HS-5 (cell line): ENCODE measurements at places on chromosomes 5 and 9.

- no peak for DNase-seq
These were observed 573.9 kb downstream of the KIF4B start for GRCh38 chr5:155587458-155587857.

DNA sequence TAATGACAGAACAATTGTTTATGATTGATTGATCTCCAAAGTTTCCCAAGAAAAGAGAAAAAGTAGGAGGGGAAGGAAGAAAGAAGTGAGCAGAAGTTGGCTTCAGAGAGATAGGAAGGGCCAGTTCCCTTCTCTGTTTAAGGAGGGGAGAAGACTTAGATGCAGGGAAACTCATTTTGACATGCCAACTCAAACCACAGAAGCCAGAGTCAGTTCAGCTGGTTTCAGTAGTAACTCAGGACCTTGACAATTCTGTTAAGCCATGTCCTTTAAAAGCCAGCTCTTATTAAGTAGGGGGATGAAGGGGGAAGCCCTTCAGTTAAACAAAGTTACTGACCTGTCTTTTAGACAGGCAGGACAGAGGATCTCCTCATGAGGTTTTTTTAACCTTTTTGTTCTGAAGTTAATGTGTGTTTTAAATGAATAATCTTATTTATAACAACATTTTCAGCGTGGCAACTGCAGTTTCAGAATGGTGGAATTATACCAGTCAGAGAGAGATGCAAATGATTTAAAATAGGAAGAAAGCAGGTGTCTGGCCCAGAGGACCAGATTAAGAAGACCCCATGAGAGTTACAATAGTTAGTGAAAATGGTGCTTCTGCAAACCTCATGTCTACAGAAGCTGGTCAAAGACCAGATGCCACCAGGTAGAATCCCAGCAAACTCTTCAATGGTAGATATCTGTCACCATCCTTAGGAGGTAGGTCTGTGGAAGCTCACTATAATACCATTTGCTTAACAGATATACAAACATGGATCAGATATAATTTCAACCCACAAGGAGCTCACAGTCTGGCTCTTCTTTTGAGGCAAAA, 29.3 kb upstream of the ABL1 start:
- DNase-seq = no peak

DNA sequence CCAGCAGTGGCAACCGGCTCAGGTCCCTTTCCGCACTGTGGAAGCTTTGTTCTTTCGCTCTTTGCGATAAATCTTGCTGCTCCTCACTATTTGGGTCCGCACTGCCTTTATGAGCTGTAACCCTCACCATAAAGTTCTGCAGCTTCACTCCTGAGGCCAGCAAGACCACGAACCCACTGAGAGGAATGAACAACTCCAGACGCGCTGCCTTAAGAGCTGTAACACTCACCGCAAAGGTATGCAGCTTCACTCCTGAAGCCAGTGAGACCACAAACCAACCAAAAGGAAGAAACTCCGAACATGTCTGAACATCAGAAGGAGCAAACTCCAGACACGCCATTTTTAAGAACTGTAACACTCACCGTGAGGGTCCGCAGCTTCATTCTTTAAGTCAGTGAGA, 103.5 kb downstream of the GLIS3 start:
- DNase-seq = no peak

GRCh38 chr5:146606893-146607292, 90.9 kb upstream of the GPR151 start:
- no peak for DNase-seq

- peak; percentile 67 for DNase-seq
These were observed 101.3 kb downstream of the PAM start for GRCh38 chr5:102856389-102856777.

- peak; percentile 62 for DNase-seq
These were observed 25.9 kb upstream of the IL17B start for GRCh38 chr5:149404746-149405549.

- no peak for DNase-seq
These were observed 56.6 kb downstream of the SMC5 start for GRCh38 chr9:70315389-70315788.

- no peak for DNase-seq
These were observed 9.5 kb downstream of the SIL1 start for GRCh38 chr5:139188558-139189270.

GRCh38 chr5:151480384-151481293, 33.2 kb downstream of the SLC36A1 start:
- no peak for DNase-seq

GRCh38 chr5:137040641-137041340, 458.3 kb downstream of the SPOCK1 start:
- DNase-seq = no peak

GRCh38 chr5:54469622-54470021, 14.1 kb downstream of the HSPB3 start:
- no peak for DNase-seq

GRCh38 chr5:54882841-54883240, 102.6 kb downstream of the ESM1 start:
- DNase-seq = no peak

- DNase-seq = no peak
These were observed 677 bp downstream of the MFAP3 start for GRCh38 chr5:154039458-154039829.

DNA sequence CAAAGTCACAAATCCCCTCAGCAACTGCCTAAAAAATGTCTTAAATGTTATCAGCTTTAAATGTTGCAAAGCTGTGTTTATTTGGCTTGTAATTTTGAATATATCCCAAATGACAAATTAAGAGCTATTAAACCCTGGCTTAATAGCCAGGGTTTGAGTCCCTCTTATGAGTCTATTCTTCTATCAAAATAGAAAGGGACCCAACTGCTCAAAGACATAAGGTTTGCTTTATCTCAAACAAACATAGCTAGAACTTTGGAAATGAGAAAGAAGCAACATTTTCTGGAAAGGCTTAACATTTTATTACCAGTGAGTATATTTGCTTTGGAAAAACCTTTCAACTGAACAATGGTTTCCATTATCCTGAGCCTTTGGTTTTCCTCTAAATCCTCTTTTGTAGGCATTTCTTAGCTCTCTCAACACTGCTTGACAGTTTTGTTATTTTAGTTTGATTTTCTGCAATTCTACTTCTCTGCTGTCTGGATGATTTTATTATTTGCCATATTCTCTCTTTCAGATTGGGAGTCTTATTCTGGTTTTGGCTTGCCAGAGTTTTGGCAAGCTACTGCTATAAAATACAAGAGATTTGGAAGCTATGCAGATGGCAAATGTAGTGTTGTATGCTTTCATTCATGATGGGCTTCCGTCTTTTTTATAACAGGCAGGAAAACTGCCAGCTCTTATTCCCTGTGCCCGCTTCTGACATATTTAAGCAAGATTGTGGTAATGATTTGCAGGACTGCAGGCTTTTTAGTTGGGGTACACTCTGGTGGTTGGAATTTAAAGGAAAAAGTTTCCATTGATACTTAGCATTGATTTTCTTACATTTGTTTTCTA, 734.9 kb downstream of the DTWD2 start:
- no peak for DNase-seq

DNA sequence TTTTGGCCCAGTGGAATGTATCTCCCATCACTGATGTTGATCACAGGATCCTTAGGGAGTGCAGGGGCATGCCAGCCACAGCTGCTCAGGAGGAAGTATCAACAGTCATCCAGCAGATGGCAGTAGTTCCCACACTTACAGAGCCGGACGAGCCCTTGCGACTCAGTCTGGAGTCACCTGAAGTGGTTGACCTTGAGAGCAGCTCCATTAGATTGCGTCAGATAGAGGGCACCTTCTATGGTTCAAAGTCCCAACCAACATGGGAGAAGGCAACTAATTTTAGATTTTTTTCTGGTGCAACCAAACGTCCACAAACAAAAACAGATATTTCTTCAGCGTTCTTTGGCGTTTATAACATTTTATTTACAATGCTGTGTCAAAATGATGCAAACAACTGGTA, 124.5 kb downstream of the EGFLAM start:
- peak; percentile 66 for DNase-seq

DNA sequence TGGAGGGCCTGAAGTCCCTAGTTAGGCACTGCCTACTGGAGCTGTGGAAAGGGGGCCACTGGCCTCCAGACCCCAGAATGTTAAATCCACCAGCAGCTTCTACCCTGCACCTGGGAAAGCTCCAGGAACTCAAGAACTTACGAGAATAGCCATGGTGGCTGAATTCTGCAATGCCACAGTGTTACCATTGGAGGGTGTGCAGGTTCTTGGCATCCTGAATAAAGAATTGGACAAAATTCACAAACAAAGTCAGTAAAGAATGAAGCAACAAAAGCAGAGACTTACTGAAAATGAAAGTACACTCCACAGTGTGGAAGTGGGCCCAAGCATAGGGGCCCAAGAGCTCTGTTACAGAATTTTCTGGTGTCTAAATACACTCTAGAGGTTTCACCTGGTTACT, 107.0 kb downstream of the PRDM9 start:
- DNase-seq = no peak

DNA sequence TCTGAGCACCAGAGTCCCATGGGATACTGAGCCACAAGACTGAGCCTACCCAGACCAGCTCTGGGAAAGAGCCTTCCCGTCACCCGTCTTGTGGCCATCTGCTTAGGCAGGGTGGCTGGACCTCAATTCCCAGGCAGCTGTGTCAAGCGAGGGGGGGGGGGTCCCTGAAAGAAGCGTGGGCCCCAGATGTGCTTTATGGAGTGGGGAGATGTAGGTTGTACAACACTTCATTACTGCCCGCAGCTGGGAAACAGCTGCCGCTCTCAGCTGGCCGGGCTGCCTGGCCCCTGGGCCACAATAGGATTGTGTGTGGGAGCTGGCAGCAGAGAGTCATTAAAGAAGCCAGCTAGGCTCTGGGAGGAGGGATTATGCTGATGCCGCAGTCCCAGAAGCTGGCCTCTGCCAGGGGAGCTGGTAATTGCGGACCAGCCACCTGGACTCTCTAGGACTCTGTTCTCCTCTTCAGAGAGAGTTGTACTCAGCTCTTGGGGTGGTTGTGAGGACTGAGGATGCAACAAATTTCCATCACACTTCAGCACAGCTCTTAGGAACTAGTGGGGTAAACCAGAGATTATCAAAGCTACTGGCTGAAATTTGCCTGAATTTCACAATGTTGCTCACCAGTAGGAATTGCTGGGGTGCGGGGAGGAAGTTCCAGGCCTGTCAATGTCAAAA, 145.4 kb downstream of the GADD45G start:
- DNase-seq = no peak

DNA sequence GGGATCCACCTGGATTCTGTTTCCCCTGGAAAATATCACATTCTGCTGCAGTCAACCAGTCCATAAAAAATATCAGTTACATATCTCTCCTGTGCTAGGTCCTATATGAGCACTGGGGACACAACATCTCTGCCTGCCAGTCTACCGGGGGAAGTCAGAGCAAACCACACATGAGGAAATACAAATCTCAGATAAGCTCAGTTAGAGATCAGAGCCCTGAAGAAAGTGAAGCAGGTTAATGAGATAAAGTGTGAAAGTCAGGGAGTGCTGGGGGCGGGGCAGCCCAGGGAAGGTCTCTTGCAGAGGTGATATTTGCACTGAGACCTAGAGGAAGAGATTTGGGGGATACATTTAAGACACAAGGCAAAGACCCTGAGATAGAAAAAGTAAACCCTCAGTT, 67.8 kb upstream of the SLC1A1 start:
- no peak for DNase-seq

- no peak for DNase-seq
These were observed 423.0 kb upstream of the BRINP1 start for GRCh38 chr9:119792242-119792641.

- DNase-seq = no peak
These were observed 71.2 kb downstream of the GRAMD2B start for GRCh38 chr5:126494393-126494792.

DNA sequence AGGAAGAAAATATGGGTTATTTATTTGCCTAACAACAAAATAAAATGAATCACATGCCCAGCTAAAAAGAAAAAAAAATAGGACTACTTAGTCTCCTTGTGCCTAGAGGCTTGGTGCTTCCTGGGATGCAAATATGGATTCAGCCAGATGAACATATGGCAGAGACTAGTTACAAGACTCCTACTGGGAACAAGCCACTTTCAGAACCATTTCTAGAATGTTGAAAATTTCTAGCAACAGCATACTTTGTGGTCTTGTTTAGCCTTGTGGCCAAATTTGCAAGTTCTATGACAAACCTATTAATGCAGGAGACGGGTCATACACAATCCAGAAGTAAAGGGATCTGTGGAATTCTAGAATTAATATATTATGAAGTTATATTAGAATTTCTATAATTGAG, 198.7 kb downstream of the CHSY3 start:
- no peak for DNase-seq

DNA sequence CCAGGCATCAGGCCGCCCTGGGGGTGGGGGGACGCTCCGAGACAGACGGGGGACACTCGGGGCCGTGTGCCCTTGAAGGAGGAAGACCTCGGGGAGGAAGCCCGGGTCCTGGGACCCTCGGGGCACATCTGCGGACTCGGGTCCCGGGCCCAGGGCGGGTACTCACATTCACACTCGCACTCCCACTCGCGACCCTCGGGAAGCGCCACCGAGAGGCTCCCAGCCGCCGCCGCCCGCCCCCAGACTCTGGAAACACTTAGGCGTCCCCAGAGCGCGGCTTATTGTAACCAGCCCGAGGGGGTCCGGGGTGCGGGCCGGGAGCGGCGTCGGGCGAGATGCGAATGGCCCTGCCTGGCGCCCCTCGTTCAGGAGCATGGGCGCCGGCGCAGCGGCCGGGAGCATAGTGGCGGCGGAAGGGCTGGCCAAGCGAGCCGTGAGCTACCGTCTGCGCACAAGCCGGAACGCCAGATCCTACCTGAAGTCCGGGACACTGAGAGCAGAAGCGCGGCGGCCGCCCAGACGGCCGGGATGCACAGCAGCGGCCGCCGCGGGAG, 559 bp downstream of the ROR2 start:
- no peak for DNase-seq

- no peak for DNase-seq
These were observed 581.1 kb downstream of the CAAP1 start for GRCh38 chr9:26311463-26311995.

DNA sequence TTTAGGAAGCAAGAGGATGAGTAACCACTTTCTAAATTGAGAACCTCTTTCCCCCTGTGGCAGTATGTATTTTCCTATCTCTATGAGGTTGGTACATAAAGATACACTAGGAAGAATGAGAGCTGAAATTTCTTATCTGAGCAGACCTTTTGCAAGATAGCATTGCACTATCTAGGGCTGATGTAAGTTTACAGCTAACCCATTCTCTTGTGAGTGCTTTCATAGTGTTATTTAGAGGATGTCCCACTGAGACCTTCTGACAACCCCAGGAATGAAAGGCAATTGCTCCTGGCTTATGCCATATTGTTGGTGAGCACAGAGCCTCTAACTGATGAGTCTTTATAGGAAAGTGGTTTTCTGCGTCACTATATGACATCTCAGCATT, 1209.3 kb upstream of the CDH6 start:
- DNase-seq = no peak

DNA sequence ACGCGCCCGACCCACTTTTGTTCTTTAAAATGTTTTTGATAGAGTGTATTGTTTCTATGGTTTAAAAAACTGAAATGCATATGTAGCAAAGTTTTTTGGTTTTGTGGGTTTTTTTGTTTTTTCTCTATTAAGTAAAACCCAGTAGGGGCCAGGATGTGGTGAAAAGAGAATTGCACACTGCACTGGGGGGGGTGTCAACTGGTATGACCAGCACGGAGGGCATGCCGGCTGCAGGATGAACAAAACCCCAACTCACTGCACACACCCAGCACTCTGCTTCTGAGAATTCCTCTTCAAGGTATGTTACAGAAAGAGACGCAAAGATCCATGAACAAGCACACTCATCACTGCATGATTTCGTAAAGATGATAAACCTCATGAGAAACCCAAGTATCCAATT, 75.0 kb downstream of the STK10 start:
- no peak for DNase-seq
